ENCODE measurements at places on chromosomes 2 and 18. TPM values are rescaled to one million over a fixed set of nuclear protein-coding genes. Genes with fewer than 3 reads are reported as not detected.
A peak's percentile ranks its signal among the peaks of the same experiment; 100 is the strongest.

ZSWIM2 gene
- total RNA-seq: not detected

TSGA10 gene
- 7.2 TPM for total RNA-seq

DNA sequence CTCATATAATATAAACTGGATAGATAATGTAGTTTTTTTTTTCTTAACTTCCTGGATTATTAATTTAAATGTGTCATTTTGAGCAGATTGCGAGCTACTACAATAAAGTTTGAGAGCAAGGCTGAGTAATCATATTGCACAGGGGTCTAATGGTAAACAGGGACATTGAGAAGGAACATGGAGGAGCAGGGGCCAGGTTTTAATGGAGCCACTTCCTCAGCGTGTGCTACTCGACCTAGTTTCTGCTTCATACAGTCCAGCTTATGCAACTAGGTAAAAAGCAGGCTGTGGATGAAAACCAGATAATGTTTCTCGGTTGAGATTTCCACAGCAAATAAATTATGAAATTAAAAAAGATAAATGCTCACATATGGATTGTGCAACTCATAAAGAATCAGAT, 1915.7 kb upstream of the CELF4 start:
- no peaks in the 10 kb centered on the region for H3K4me1 ChIP-seq
- no peak overlapping the region for H3K4me3 ChIP-seq
- no peaks in the 10 kb centered on the region for H3K27me3 ChIP-seq
- no peak for DNase-seq
- no peak overlapping the region for H3K27ac ChIP-seq
- H3K36me3 ChIP-seq: no peaks in the 10 kb centered on the region

MRPL53 gene
- 112 TPM for total RNA-seq

DLGAP1 gene
- not detected for total RNA-seq

LHCGR gene
- not detected for total RNA-seq

- no peak overlapping the region for H3K4me3 ChIP-seq
- no peaks in the 10 kb centered on the region for H3K27me3 ChIP-seq
- no peak overlapping the region for H3K27ac ChIP-seq
- H3K4me1 ChIP-seq: no peaks in the 10 kb centered on the region
These were observed 922.9 kb upstream of the FSHR start for GRCh38 chr2:50077190-50077737.

SERPINB4 gene
- total RNA-seq: not detected

DNA sequence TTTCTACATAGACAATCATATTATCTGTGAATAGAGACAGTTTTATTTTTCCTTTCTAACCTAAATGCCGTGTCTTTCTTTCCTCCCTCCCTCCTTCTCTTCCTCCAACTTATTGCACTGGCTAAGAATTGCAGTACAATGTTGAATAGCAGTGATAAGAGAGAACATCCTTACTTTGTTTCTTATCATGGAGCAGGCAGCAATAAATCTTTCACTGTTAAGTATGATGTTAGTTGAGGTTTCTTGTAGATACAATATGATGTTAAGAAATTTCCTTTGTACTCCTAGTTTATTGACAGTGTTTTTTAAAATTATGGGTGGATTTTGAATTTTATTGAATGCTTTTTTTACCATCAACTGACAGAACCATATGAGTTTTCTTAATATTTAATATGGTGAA, 6.0 kb downstream of the LYPD6B start:
- H3K4me1 ChIP-seq: no peaks in the 10 kb centered on the region
- H3K27me3 ChIP-seq: peaks cover 22% of the 10 kb centered on the region
- no peak for DNase-seq
- no peak overlapping the region for H3K4me3 ChIP-seq

DNA sequence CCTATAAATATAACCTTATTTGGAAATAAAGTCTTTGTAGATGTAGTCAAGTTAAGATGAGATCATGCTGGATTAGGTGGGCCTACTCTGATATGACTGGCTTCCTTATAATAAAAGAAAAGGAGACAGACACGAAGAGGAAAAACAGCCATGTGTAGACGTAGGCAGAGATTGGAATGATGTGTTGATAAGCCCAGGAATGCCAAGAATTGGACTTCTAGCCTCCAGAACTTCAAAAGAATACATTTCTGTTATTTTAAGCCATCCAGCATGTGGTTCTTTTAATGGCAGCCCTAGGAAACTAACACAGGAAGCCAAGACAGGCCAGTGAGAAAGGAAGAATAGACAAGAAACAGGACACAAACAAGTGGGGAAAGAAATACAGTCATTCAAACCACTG, 68.6 kb downstream of the NYAP2 start:
- H3K27ac ChIP-seq: no peak overlapping the region
- peaks cover 15% of the 10 kb centered on the region for H3K4me1 ChIP-seq
- H3K36me3 ChIP-seq: no peaks in the 10 kb centered on the region
- no peak overlapping the region for H3K4me3 ChIP-seq
- H3K27me3 ChIP-seq: no peaks in the 10 kb centered on the region

DNA sequence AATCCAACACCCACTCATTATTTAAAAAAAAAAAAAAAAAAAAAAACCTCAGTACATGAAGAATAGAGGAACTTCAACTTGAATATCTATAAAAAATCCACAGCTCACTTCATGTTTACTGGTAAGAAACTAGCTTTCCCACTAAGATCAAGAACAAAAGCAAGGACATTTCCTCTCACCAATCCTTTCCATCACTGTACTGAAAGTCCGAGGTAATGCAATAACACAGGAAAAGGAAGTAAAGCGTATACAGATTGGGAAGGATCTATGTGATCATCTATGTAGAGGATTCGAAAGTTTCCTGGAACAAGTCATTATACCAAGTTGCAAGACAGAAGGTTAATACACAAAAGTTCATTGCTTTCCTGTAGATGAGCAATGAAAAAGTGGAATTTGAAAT, 63.2 kb downstream of the ROCK2 start:
- H3K27ac ChIP-seq: no peak overlapping the region
- H3K4me3 ChIP-seq: no peak overlapping the region
- H3K36me3 ChIP-seq: peaks cover 46% of the 10 kb centered on the region
- H3K27me3 ChIP-seq: no peaks in the 10 kb centered on the region
- no peak for DNase-seq

- no peak for DNase-seq
- H3K4me3 ChIP-seq: no peak overlapping the region
- H3K4me1 ChIP-seq: peaks cover 22% of the 10 kb centered on the region
- peaks cover 14% of the 10 kb centered on the region for H3K36me3 ChIP-seq
- H3K27me3 ChIP-seq: no peaks in the 10 kb centered on the region
These were observed 72.8 kb upstream of the WIPF1 start for GRCh38 chr2:174670446-174670845.

DNA sequence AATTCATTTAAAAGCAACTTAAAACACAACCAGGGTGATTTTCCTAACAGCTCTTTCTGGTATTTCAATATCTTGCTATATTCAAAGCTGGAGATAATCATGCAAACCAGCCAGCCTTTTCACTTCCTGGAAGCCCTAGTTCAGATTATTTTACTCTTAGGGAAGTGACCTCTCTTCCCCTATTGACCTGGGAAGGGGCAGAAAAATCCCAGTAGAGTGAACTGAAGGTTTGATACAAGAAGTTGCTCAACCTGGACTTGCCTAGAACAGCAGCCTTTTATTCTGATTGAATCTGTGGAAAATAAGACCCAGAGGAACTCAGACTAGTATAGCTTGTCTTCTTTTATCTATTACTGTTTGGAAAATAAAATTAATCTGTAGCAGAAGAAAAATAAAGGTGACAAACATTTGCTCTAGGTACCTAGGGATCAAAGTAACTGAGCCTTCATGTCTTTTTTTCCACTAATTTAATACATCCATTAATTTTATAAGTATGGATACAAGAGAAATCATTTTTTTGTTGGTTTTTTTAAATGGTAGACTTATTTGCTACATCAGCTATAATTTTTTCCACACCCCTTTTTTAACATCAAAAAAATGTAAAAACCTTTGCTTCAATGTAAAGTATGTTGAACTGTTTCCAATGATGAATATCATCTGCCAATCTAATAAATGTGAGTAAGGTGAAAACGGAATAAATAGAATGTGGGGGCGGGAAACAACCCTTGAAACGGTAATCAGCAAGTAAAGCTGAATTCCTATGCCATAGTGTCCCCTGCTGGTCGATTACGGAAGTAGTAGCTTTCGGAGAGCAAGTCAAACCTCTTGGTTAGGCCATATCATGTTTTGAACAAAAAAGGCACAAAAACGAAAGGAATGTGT, 629.9 kb downstream of the NRXN1 start:
- H3K27ac ChIP-seq: no peak overlapping the region
- no peaks in the 10 kb centered on the region for H3K36me3 ChIP-seq
- H3K4me1 ChIP-seq: no peaks in the 10 kb centered on the region

GRCh38 chr2:102082571-102083392, 59.8 kb upstream of the IL1R1 start:
- H3K27ac ChIP-seq: peak overlapping the region; percentile 91
- peak overlapping the region; percentile 30 for H3K4me3 ChIP-seq
- peak; percentile 79 for DNase-seq
- no peaks in the 10 kb centered on the region for H3K36me3 ChIP-seq
- H3K4me1 ChIP-seq: peaks cover 60% of the 10 kb centered on the region

DNA sequence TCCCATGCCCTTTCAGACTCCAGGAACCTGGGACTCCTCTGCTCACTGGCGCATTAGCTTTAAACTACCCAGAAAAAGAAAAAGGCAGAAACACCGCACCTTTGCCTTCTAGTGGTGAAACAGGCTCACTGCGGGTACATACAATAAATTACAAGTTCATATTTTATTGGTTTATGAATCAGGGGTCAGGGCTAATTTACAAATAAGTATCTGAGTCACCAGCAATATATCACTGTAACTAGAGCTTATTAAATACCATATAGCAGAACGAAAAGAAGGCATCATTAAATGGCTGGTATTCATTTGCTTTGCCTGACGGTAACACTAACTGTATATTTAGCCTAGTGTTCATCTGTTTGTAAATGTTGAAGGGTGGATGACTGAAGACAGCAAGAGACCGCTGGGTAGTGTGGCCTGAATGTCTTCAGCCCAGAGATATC, 26.9 kb upstream of the DTNB start:
- H3K4me3 ChIP-seq: no peak overlapping the region
- no peaks in the 10 kb centered on the region for H3K36me3 ChIP-seq
- no peaks in the 10 kb centered on the region for H3K4me1 ChIP-seq
- no peaks in the 10 kb centered on the region for H3K27me3 ChIP-seq
- peak; percentile 53 for DNase-seq

DNA sequence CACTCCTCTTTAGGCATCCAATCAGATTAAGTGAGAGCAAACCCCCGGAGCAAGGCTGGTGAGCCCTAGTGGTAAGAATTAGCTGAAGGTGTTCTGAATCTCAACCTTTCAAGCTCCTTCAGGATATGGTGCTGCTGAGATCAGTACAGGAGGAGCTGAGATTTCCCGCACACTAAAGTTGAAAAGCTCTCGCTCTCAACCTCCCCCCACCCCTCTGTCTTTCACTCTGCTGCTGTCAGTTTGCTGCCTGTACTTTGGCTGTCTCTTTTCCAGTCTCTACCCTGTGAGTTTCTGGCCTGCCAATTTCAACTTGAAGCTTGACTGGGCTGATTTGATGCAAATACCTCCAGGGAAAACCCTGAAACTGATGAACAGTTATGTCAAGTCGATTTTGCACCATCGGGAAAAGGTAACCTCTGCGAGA, 15.7 kb downstream of the ZEB2 start:
- peaks cover 41% of the 10 kb centered on the region for H3K27me3 ChIP-seq
- H3K4me1 ChIP-seq: no peaks in the 10 kb centered on the region
- H3K27ac ChIP-seq: no peak overlapping the region
- DNase-seq: no peak
- H3K4me3 ChIP-seq: no peak overlapping the region

- no peaks in the 10 kb centered on the region for H3K27me3 ChIP-seq
- no peaks in the 10 kb centered on the region for H3K4me1 ChIP-seq
- DNase-seq: no peak
- no peaks in the 10 kb centered on the region for H3K36me3 ChIP-seq
These were observed 159.6 kb downstream of the RND3 start for GRCh38 chr2:150327564-150328489.

ESCO1 gene
- 16.7 TPM for total RNA-seq

- DNase-seq: no peak
- no peaks in the 10 kb centered on the region for H3K4me1 ChIP-seq
- no peaks in the 10 kb centered on the region for H3K36me3 ChIP-seq
- H3K4me3 ChIP-seq: no peak overlapping the region
- no peak overlapping the region for H3K27ac ChIP-seq
These were observed 22.1 kb downstream of the MROH2A start for GRCh38 chr2:233800208-233800607.

GRCh38 chr2:159714247-159714930, 2.1 kb downstream of the MARCHF7 start:
- DNase-seq: no peak
- H3K36me3 ChIP-seq: peaks cover 40% of the 10 kb centered on the region
- H3K27me3 ChIP-seq: no peaks in the 10 kb centered on the region
- peak overlapping the region; percentile 99 for H3K4me3 ChIP-seq
- peak overlapping the region; percentile 100 for H3K27ac ChIP-seq

IL36B gene
- not detected for total RNA-seq

DNA sequence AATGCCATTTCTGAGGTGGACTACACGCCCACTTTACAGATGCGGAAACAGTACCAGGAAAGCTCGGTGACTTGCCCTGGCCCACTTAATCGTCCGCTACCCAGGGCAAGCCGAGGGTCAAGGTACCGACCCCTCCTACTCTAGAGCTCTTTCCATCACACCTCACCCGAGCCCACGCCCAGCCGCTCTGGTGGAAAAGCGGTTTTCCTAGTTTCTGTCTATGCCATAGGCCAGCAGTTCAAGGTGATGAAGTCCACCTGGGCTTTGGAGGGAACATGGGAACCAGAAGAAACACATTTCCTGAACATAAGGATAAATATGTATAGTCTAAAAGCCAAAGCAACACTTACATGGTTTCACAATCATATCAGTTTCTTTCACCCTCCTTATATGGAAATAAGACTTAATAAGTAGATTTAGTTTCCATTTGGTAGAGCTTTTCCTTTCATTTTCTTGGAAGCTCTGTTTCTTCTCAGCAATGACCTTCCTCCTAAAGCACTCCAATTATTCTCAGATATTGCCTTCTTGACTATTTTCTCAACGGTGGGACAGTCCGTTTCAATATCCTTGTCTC, 567 bp downstream of the VWA3B start:
- DNase-seq: no peak
- peak overlapping the region; percentile 59 for H3K4me3 ChIP-seq
- H3K27ac ChIP-seq: peak overlapping the region; percentile 28
- H3K27me3 ChIP-seq: peaks cover 36% of the 10 kb centered on the region

DNA sequence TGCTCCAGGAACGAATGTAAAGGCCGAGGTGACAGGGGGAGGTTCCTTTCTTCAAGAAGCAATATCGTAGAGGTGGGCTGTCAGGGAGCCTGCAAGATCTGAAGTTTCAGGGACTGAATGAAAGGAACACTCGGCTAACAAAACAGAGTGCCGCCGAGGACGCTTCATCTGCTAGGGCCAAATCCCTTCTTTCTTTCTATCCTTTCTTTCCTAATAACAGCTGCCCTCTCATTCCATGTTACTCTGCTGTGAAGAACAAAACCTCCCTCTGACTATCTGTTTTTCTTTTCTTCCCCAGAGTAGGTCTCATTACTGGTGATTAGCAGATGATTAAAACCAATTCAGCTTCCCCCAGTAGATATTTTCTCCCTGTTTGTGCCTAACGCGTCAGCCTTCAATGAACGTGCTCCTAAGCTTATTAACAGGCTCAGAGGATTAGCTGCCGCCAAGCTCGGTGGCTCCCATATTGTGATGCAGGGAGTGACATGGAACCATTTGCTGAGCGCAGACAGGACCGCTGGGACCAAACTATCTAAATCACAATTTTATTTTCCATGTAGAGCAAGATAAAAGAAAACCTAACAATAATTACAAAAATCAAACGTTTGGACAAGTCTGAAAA, 414.6 kb downstream of the TMEM182 start:
- H3K4me3 ChIP-seq: no peak overlapping the region
- no peak overlapping the region for H3K27ac ChIP-seq
- H3K36me3 ChIP-seq: no peaks in the 10 kb centered on the region
- H3K4me1 ChIP-seq: no peaks in the 10 kb centered on the region
- H3K27me3 ChIP-seq: no peaks in the 10 kb centered on the region
- DNase-seq: no peak

All from activated naive CD4-positive, alpha-beta T cell treated with anti-CD3 and anti-CD28 coated beads for 36 hours (primary cell).